ENCODE measurements at places on chromosomes 7 and 10.

GRCh38 chr7:1542841-1543747 is 12.6 kb downstream of the MAFK start:
- DNase-seq: no peak

GRCh38 chr10:52539463-52539862 is 225.4 kb downstream of the DKK1 start:
- no peak for DNase-seq

DNA sequence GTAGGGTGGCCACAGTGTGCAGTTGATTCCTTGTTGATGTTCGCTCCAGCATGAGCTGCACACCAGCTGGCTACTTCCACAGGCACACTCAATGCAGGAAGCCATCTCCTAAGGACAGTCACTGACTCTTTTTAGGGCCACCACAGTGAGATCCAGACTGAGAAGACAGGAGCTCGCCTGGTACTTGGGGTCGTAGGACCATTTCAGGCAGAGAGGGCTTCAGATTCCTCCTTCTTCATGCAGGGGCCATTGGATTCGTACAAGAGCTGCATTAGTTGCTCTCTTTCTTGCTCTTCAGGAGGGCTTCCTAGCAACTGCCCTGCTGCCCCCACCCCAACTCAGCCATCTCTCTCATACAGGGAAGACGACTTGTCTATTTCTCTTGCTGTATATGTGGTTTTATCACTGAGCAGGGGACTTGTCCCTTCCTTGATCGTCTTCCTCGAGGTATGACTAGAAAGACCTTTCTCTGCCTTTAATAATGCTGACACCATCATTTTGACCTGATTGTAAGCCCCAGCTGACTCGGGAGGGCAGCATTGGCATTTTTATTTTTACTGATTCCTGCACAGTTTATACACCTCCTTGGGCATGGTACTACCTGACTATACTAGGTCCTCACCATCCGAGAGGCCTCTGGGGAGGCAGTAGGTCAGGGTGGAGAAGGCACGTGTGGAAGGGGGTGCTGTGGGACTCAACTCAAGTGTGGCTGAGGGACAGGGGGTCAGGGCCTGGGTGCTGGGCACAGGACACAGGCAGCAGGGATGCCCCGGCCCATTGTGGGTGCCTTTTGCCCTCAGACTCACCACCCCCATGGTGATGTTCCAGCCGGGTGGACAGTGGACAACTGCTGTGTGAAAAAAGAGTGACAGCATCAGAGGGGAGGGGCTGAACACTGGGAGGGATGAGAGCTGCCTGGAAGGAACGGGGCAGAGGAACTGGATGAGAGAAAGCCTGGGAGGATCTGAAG is 136.7 kb upstream of the ZNF746 start:
- DNase-seq: no peak

DNA sequence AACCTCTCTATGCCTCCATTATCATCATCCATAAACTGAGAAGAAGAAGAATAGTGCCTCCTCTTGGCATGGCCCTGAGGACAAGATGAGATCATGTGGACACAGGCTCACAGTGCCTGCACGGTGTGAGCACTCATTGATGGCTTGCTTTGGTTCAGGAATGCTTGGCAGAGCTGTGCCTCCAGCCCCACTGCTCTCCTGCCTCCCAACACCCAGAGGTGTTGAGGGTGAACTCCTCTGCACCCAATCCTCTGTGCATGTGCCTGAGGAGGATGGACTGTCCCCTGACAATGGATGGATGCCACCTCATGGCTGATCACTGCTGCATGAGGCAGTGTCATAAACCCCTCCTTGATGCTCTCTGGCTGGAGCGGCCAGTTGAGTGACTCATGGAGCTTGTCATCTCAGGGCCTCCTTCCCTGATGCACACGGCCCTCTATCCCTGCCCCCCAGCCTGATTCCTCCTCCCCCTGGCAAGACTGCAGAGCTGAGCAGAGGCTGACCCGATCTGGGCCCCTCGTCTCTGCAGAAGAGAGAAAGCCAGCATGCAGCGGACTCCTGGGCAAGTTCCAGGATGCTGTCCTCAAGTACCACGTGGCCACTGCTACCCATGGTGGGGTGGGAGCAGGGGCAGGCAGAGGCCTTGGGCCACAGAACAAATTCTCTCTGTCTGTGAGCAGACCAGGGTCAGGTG is 136.3 kb downstream of the KCNMA1 start:
- DNase-seq: no peak

- no peak for DNase-seq
Observed at GRCh38 chr10:115171392-115171960, 78.3 kb downstream of the ATRNL1 start.

DNA sequence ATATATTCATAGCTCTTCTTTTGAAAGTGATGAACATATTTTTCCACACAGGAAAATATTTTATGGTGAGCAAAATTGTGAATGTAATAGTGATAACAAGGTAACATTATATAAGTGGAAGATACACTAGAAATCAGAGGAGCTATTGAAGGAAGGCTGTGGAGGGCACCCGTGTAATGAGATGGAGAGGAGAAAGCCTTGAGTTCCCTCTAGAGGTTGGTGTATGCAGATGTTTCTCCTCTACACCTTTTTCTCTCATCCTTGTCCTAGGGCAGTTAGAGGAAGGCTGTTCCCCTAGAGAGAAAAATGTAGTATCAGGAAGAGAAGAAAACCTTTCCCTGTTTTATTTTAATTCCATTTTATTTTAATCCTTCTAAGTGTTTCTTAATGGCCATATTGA is 54.6 kb upstream of the NRG3 start:
- no peak for DNase-seq

DNA sequence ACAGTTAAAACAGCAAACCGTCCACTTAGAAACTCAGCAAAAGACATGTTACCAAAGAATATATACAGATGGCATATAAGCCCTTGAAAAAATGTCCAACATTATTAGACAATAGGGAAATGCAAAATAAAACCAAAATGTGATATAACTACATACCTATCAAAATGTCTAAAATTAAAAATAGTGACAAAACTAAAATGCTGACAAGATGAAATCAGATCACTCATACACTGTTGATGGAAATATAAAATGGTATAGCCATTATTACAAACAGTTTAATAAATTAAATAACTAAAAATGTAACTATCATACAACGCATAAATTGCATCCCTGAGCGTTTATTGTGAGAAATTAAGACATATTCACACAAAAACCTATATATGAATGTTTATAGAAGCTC is 939.7 kb upstream of the ZWINT start:
- DNase-seq: no peak

DNA sequence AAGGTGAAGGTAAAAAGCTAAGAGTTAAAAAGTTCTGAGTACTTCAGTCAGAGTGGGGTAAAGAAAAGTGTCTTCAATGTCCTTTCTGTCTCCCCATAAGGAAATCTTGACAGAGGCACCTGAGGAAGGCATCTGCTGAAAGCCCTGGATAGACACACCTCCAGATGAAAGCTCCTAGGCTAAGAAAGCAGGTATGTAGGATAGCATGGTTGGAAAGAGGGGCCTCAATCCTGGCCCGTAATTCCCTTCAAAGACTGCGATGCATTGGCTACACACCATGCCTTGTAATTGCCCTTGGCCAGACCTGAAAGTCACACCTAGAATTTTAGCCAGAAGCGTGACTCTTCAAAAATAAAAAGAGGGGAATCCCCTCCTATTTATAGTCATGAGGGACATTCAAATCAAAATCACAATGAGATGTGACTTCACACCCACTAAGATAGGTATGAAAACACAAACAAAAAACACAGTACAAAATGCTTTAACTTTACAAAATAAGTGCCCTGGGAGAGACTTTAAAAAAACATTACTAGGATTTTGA is 809.7 kb downstream of the IPMK start:
- no peak for DNase-seq

GRCh38 chr7:66699998-66700397 is 40.5 kb upstream of the RABGEF1 start:
- no peak for DNase-seq

GRCh38 chr10:110503528-110504110 is 5.9 kb downstream of the DUSP5 start:
- DNase-seq: no peak

DNA sequence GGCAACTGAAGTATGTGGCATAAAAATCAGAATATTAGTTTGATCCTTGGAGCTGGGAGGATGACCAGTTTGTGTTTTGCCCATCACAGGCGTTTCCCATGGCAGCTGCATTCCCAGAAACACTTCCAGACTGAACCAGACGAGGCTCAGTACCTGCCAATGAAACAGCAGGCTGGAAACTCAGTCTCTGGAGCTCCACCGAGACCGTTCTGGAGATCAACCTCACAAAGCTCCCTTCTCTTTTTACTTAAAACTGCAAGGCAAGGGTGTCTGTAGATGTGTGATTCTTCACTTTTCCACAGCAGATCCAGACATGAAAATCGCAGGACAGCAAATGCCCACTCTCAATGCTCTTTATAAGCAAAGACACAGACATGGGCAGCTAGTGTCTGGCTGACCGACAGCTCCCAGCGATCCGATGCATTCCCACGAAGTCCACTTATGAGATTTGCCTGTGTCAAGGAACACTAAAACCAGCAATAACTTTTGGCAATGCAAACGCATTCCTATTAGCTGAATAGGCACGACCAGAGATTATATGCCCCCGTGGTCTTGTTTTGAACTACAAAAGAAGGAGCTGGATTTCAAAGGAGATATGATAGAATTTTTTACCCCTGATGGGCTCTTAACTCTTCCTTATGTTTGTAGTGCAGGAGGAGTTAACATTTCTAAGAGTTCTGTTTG is 72.6 kb downstream of the ADAM12 start:
- no peak for DNase-seq

- DNase-seq: no peak
Observed at GRCh38 chr10:113094114-113094486, 144.1 kb downstream of the TCF7L2 start.

DNA sequence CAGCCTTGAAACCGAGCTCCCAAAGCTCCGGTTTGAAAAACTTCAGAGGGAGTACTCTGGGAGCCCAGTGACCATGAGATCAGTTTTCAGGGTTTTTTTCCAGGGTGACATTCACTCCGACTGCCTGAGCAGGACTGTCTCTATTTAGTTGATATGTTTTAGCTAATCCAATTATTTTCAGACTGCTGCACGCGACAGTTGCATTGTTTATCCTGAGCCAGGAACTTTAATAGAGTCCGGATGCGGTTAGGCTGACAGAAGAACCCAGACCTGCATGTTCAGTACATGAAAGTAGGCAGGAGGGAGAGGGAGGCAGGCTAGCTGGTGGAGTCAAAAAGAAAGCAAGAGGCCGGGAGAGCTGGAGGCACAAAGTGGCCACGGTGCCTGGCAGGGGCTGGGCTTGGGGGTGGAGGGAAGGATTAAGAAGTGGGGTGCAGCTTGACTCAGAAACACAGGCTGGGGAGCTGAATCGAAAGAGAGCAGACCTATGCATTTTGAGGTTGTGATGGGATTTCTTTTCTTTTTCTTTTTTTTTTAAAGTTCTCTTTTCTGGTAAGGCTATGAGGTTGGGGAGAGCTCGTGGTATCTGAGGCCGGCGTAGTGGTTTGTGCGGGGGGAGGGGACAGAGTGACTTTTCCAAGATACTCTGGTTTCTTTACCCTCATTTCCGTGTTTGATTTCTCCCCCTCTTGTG is 5.7 kb downstream of the GATA3 start:
- DNase-seq: peak; percentile 64

DNA sequence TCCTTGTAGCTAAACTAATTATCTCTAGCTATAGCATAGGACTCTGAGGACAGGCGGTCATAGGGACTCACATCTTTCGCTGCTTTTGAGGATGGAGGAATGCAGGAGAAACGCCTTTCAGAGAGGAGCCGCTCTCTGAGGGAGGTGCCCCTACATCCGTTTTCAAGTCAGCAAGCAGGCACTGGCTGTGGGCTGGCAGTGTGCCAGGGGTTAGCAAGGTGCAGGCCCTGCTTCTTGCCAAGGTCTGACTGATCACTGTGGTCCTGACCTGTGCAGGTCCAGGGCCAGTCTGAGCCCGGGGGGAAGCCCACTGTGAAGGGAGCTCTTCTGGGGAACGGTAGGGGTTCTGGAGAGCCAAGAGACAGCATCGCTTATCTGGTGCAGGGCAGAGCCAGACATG is 89.4 kb downstream of the SH3PXD2A start:
- no peak for DNase-seq

- DNase-seq: peak; percentile 31
Observed at GRCh38 chr7:70177166-70177565, 578.9 kb downstream of the AUTS2 start.

- no peak for DNase-seq
Observed at GRCh38 chr7:130342701-130343380, 1.8 kb upstream of the CPA5 start.

GRCh38 chr10:34649385-34649784 is 165.7 kb downstream of the PARD3 start:
- DNase-seq: no peak

- DNase-seq: no peak
Observed at GRCh38 chr10:127945341-127945758, 38.4 kb downstream of the PTPRE start.

GRCh38 chr7:156768698-156769472 is 124.1 kb downstream of the LMBR1 start:
- no peak for DNase-seq

GRCh38 chr7:70415179-70415972 is 716.6 kb upstream of the GALNT17 start:
- DNase-seq: no peak

DNA sequence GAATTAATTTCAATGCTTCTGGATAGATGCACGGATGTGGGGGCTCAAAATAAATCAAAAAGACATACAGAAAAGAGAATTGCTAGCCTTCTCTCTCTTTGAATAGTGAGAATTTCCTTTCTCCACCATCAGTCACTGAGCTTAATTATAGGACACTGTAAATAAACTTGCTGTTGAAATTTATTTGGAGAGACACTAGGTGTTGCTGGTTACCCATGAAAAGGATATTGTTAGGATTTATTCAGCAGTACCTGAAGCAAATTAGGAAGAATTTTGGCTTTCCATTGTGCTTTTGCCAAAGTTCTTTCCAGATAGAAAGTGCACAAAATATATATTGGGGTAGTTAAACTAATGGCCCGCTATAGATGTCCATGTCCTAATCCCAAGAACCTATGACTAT is 27.6 kb downstream of the GCC1 start:
- no peak for DNase-seq

DNA sequence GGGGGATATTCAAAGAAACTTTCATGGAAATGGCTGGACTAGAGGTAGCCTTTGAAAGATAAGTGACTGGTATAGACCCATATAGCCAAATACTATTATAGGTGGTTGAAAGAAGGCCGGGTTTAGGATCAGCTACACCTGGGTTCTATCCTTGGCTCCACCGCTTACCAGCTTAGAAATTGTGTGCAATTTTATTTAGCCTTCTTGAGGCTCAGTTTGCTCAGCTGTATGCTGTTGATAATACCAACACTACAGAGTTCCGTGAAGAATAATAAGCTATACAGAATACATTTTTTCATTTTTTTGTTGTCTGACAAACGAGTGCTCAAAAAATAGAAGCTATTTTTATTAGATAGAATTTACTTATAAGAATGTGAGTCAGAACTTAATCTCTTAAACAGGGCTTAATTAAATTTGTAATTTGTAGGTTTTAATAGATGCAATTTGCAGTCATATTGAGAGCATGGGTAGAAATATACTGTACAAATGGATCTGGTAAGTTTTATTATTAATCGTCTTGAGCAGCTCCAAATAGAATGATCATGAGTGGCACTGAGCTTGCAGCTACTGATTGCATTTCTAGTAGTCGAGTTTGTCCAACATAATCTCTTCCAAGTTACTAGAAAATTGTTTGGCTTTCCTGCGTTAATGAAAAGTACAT is 164.3 kb upstream of the PHYHIPL start:
- no peak for DNase-seq
